ENCODE measurements at places on chromosomes 1 and 21.

- DNase-seq: no peak
Observed at GRCh38 chr1:48030696-48031365, 33.6 kb upstream of the TRABD2B start.

GRCh38 chr1:159786465-159786864, 5.7 kb downstream of the DUSP23 start:
- DNase-seq: no peak

DNA sequence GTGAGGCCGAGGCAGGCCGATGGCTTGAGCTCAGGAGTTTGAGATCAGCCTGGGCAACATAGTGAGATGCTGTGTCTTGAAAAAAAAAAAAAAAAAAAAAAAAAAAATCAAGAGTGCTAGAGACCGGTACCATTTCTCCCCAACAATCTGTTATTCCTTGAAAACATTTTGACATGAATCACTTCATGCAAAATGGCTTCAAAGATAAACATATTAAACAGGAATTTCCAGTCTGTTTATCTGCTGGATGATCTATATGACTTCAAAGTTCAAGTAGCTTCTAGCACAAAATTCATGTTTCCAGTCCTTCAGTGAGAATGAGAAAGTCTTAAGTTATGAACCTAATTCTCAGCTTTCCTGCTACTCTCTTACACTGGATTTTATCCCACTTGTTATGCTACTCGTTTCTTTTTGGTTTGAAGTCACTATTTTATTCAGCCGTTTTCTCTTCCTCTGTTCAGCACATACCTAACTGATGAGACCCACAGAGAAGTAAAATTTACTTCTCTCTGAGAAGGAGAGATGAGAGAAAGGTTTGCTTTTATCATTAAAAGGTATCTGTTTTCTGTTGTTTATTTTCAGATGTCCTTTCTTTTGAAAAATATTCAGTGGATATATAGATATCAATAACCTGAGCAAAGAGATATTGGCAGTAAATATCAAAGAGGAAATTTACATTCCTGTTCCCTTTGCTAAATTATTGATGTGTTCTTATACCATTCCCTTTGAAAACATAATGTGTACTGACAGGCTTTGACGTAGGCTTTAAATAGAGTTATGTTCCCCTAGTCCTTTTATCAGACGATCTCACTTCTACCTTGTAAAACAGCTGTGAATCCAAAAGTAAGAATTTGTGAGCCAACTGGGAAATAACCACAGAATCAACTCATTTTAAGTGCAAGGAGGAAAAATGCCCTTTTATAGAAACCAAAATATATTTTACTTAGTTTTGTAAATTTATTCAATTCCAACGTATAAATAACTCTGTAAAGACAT, 38.2 kb downstream of the CD46 start:
- no peak for DNase-seq

GRCh38 chr1:38266197-38266520, 219.6 kb upstream of the POU3F1 start:
- no peak for DNase-seq

GRCh38 chr21:33380483-33380998, 22.7 kb upstream of the IFNGR2 start:
- DNase-seq: peak; percentile 64

GRCh38 chr1:168335500-168335899, 54.8 kb downstream of the TBX19 start:
- DNase-seq: no peak

DNA sequence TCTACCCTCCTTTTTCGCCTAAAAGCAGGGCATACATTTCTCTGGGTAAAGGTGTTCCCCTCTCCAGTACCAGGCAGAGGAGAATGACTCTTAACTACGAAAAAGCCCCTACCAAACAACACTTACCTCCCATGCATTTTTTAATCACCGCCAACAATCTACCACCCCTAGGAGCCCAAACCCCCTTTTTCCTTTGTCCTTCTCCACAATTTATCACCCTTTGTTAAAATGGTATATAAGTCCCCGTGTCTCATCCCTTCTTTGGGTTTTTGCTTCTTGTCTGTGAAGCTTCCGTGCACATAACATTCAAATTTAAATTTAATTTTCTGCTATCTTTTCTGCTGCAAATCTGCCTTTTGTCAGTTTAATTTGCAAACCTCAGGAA, 27.6 kb upstream of the COL18A1 start:
- no peak for DNase-seq

DNA sequence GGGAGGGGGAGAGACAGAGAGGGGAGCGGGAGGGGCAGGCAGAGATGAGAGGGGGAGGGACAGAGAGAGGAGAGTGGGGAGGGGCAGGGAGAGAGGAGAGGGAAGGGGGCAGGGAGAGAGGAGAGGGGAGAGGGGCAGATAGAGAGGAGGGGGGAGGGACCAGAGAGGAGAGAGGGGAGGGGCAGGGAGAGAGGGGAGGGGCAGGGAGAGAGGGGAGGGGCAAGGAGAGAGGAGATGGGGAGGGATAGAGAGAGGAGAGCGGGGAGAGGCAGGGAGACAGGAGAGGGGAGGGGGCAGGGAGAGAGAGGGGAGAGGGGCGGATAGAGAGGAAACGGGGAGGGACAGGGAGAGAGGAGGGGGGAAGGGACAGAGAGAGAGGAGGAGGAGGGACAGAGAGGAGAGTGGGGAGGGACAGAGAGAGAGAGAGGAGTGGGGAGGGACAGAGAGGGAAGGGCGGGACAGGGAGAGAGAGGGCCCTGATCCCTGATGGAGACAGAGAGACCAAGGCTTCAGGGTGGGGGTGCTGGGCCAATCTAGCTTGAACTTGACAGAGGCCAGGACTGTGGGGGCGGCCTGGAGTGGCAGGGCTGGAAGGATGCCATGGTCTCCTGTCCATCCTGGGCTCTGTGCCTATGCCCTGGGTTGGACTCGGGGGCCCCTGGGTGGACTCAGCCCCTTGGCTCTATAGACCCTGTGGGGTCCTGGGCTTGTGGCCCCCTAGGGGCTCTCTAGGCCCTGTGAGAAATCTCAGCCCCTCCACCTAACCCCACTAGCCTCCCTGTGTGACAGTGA, 43.6 kb downstream of the DMRTB1 start:
- no peak for DNase-seq

- peak; percentile 94 for DNase-seq
Observed at GRCh38 chr1:1069056-1069710, 4.9 kb downstream of the RNF223 start.

DNA sequence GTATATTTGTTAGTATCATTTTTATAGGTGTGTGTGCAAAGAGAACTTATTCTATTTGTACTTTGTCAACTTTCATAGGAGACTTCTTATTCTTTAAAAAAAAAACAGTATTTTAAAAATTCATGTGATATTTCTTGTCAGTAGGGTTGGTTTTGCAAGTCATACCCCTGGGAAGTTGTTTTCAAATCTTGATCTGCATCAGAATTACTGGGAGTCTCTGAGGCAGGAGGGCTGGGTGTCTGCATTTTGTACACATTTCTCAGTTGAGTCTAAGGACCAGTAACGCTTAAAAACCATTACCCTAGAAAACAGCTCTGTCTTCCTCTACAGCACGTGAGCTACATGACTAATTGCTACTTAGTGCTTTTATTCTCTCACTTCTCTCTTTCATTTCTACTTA, 76.0 kb upstream of the CTTNBP2NL start:
- DNase-seq: no peak

GRCh38 chr21:34186109-34186719, 112.8 kb downstream of the MRPS6 start:
- DNase-seq: no peak

DNA sequence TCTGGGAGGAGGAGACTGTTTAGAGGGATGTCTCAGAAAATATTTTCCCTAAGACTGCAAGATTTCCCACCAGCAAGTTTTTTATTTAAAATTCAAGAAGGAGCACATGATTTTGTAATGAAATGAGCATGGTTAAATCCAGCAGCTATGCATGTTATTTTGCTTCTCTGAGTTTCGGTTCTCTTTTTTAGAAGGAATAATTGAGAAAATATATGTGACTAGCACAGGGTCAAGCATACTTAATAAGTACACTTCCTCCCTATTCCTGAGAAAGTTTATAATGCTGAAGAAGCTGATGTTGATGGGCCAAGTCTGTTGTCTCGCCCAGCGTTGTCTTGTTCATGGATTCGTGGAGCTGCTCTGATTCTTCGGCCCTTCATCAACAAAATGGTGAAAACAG, 51.2 kb downstream of the EXO1 start:
- DNase-seq: no peak

- peak; percentile 52 for DNase-seq
Observed at GRCh38 chr1:154497026-154497806, 4.8 kb upstream of the TDRD10 start.

- no peak for DNase-seq
Observed at GRCh38 chr1:210246447-210246846, 13.9 kb downstream of the SERTAD4 start.

GRCh38 chr1:54108156-54108555, 44.6 kb downstream of the CDCP2 start:
- DNase-seq: no peak

DNA sequence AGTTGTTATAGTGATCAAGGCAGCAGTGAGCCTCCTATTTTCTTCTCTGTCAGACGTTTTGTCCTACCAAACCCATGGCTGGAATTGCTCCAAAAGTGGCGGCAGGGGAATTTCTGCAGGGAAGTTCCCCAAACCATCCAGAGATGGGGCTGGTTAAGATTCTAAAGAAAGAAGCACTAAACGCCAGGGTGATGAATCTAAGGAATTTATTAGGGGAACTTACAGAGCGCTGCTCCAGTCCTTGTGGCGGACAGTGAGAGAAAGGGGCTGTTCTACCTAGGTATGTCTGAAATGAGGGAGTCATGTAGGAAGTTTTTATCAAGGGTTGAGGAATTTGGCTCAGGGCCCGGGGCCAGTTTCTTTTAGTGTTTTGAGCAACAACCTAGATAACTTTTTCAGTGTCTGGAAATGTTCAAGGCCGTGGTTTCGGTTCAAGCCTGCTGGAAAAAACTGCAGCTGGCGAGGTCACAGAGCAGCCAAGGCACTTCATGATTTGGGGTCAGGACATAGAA, 222.4 kb upstream of the B3GALT2 start:
- DNase-seq: no peak

DNA sequence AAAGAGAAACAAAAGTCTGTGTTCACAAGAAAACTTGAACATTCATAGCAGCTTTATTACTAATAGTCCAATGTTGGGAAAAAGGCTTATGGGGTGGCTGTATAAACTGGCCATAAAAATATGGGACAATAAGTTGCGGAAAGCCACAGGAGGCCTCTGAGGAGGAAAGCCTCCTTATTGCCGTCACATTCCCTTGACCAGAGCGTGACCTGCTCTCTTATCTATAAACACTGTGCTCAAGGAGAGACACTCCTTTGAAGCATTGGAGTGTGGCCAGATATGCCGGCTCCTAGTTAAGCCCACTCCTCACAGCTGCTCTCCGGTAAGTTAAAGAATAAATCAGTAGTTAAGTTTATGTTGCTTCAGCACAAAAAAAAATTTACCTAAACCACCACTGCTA, 19.7 kb downstream of the OR6Y1 start:
- DNase-seq: no peak

DNA sequence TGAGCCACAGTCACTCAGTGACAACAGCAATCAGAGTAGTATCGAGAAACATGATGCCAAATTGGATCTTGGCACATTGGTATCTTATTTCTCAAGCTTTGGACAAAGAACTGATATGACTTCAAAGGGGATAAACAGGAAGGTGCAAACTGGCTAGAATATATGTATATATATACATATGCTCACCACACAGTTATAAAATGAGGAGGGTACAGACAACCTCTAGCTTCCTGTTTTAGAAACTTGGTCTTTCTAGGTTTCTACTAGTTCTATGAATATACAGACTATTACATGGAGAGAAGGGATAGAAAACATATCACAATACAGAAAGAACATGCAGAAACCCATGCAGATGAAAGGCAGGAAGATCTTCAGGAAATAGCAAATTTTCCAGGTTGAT, 292.1 kb upstream of the SNX7 start:
- no peak for DNase-seq

DNA sequence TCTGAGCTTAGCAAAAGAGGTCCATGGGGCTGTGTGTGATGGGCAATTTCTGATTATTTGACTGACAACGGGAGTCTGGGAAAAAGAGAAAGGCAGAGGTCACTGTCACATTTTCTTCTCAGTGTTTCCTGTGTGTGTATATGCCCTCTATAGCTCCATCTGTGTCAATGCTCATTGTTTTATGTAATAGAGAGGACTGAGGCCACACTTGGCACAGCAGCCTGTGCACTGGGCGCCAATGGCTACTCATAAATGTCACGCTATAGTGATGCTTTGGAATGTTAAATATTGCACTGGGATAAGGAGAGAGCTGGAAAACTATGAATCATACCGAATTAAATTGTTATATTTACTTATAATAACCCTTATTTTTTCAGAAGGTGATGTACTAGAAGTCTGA, 365.4 kb downstream of the NEGR1 start:
- no peak for DNase-seq

- DNase-seq: no peak
Observed at GRCh38 chr1:96978901-96979300, 257.3 kb downstream of the PTBP2 start.

- DNase-seq: no peak
Observed at GRCh38 chr1:185268352-185268751, 48.7 kb downstream of the IVNS1ABP start.

- DNase-seq: no peak
Observed at GRCh38 chr1:197976368-197976767, 59.2 kb downstream of the LHX9 start.

DNA sequence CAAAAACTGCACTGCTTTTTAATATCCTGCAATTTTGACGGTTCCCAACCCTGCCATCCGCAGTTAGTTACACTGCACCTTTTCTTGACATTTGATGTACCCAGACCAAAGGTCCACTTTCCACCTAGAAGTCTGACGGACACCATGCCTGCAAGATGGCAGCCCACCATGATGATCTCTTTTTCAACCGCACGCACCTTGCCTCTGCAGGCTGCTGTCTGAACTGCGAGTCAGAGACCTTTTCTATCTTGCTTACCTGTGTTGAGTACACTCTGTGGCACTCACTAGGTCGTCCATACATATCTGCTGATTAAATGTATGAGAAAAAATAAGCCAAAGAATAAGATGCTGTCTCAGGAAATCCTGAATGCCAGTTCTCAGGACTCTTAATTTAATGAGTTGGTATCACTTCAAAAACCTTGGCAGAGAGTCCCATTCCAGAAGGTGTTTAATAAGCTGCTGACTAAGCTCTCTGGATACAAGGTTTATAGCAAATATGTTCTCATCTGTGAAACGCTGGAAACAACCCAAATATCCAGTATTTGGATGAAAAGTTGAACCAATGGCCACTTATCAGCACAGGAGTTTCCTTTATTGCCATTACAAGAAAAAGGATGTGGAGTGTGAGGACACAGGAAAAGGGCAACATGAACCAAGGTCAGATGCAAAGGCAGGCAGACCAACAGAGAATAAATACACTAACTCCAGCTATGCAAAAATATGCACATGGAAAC, 37.9 kb downstream of the GNG12 start:
- no peak for DNase-seq

- no peak for DNase-seq
Observed at GRCh38 chr1:116270316-116271057, 102.6 kb upstream of the ATP1A1 start.

All from GM10248 (cell line).